ENCODE measurements at places on chromosomes 5 and 9. TPM values are rescaled to one million over a fixed set of nuclear protein-coding genes. Genes with fewer than 3 reads are reported as not detected.

The PCDHB7 gene
- total RNA-seq: under 0.01 TPM

The ESM1 gene
- total RNA-seq: under 0.01 TPM

The CYLC2 gene
- total RNA-seq: not detected

The GOLGA2 gene
- total RNA-seq: 116 TPM

The ACTBL2 gene
- 0.97 TPM for total RNA-seq

The DNM1 gene
- total RNA-seq: 36.1 TPM

The NMUR2 gene
- total RNA-seq: not detected

The MFAP3 gene
- total RNA-seq: 113 TPM

The RBM22 gene
- total RNA-seq: 18.7 TPM

The FGF1 gene
- total RNA-seq: 16.0 TPM

The CCL28 gene
- 1.3 TPM for total RNA-seq

The CCDC192 gene
- total RNA-seq: not detected

The ORM1 gene
- total RNA-seq: not detected

The TRIM7 gene
- 2.2 TPM for total RNA-seq

The GHR gene
- total RNA-seq: 2.2 TPM

The ISL1 gene
- total RNA-seq: not detected

The SPTLC1 gene
- total RNA-seq: 110 TPM

The RXFP3 gene
- under 0.01 TPM for total RNA-seq

The PRLR gene
- total RNA-seq: 3.5 TPM

The CSNK1G3 gene
- total RNA-seq: 48.0 TPM

All from fibroblast of villous mesenchyme (primary cell).